NCI-H1092 (cell line): ENCODE measurements at places on chromosomes 7 and 10.
A peak's percentile ranks its signal among the peaks of the same experiment; 100 is the strongest.

- peak; percentile 76 for DNase-seq
Observed at GRCh38 chr10:22805304-22805703, 90.9 kb upstream of the PIP4K2A start.

- DNase-seq, result no peak
Observed at GRCh38 chr7:121012170-121012874, 23.8 kb downstream of the CPED1 start.

- no peak for DNase-seq
Observed at GRCh38 chr7:137933270-137934017, 68.4 kb downstream of the CREB3L2 start.

GRCh38 chr7:158414486-158414961 lies 173.1 kb downstream of the PTPRN2 start:
- peak; percentile 88 for DNase-seq

DNA sequence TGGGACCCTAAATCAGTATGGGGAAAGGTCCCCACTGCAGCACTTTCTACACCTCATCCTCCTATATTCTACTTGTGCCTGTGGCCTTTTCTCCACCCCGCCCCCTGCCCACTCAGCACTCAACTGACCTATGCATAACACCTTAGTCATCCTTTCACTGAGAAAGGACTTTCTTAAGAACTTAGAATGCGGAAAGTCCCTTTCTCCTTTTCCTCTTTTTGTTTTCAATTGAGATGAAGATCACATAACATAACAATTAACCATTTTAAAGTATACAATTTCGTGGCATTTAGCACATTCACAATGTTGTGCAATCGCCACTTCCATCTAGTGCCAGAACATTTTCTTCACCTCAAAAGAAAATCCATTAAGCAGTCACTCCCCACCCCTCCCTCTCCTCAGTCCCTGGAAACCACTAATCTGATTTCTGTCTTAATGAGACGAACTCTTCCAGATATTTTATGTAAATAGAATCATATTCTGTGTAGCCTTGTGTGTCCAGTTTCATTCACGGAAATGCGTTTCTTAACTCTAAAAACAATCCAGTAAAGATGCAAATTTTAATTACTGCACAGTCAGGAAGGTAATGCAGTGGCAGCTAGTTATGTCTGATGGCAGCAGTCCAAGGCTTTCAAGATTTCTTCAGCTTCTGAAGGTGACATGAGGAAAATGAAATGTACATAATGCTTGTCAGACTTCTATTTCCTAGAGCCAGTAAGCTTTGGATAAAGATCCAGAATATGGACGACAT lies 41.7 kb downstream of the FAS start:
- no peak for DNase-seq

DNA sequence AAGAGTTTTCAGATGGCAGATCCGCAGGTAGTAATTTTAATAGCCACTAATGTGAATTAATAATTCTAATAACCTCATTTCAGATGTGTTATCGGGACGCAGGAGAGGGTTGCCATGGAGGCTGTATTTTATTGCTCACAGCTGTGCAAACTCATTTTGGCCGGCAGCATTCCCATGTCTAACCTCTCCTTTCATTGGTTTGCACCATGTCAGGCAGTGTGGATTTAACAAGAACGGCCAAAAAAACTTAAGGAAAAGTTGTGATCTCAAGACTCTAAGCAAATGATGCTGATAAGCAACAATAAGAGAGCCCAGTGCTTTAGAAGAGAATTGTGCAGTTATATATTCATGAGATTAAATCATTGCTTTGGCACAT lies 88.7 kb upstream of the NRP1 start:
- DNase-seq, result peak; percentile 61

DNA sequence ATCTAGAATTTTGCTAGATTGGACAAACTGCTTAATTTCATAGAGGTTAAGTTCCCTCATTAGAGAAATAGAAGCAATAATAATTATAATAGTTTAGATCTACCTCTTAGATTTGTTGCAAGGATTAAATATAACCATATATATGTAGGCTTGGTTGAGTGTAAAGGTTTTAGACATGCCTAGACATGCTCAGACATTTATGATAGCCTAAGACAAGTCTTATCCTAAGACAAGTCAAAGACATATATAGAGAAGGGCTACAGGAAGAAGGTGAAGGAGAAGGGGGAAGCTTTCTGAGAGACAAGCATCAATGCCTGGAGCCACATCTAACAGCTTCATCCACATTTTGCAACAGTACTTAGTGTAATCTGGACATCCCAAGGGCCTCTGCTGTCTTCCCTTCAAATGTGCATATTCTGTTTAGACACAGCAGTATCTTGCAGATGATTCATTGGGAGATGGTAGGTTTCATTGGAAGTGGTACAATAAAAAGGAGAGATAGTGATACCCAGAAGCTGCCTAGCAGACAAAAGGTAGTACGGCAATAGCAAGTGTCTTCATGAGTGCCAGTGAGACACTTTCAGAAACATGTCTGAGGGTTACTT lies 146.5 kb downstream of the HGF start:
- no peak for DNase-seq

GRCh38 chr10:117615649-117616048 lies 73.1 kb downstream of the EMX2 start:
- no peak for DNase-seq

DNA sequence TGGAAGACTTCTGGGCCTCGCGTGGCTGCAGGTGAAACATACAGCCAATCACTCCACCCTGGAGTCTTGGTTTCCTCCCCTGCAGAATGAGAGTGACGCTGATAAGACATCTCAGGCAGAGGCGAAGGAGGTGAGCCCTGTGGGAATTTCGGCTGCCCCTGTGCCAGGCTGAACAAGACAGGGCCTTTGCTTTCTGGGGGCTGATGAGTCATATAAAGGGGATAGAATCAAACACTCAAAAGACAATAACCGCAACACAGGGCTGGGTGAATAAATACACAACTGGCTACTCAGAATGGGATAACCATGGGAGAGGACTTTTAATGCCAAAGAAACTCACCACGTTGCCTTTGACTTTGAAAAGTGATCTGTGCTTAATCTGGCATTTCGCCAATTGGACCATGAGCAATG lies 143.8 kb downstream of the KCNMA1 start:
- DNase-seq, result no peak

DNA sequence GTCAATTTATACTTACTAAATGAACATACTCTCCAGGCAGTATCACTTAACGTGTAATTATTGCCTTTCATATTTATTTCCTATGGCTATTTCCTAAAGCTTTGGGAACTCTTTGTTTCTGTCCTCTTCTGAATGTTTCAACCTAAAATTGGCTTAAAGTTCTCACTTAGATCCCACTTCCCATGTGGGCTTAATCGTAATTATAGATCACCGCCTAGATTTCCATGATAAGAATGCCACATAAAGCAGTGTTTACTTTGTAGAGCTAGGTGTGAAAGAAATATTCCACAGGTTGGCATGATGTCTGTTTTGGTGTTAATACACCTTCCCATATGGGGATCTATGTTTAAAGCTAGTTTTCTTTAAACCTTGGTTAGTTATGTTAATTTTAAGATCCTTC lies 1.5 kb downstream of the HDAC9 start:
- DNase-seq, result no peak

DNA sequence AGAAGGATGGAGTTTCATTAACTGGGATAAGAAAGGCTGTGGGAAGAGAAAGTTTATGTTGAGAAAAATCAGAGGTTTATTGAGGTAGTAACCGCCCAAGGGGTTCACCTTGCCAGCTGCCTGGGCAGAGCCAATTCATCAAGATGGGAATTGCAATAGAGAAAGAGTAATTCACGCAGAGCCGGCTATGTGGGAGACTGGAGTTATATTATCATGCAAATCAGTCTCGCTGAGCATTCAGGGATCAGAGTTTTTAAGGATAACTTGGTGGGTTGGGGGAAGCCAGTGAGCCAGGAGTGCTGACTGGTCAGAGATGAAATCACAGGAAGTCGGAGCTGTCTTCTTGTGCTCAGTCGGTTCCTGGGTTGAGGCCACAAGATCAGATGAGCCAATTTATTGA lies 70.6 kb downstream of the MALRD1 start:
- no peak for DNase-seq

GRCh38 chr10:57113545-57113944 lies 752.5 kb upstream of the ZWINT start:
- DNase-seq, result no peak

DNA sequence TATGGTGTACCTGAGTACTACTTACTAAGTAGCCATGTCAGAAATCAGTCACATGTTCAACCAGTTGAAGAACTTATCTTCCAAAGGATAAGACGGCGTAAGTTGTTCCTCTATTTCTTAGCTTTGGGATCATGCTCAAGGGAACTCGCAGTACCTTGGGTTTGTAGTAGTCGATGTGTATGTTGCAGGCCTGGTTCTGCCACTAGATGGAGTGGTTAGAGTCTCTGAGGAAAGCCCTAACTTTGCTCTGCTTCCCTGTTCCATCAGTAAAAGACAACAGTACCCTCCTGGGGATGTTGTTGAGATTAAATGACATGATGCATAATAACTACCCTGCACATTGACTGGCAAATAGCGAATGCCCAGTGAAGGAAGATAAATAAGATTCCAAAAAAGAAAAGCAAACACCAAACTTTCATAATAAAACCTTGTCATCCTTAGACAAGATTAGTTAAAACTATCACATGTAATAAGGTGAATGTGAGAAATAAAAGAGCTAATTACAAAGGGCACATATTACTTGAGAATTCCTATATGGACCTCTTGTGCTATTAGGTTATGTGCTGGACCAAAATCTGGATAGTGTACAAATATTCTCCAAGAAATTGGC lies 165.9 kb downstream of the ABCA13 start:
- peak; percentile 24 for DNase-seq

GRCh38 chr10:92891885-92892690 lies 43.8 kb downstream of the EXOC6 start:
- DNase-seq, result no peak

DNA sequence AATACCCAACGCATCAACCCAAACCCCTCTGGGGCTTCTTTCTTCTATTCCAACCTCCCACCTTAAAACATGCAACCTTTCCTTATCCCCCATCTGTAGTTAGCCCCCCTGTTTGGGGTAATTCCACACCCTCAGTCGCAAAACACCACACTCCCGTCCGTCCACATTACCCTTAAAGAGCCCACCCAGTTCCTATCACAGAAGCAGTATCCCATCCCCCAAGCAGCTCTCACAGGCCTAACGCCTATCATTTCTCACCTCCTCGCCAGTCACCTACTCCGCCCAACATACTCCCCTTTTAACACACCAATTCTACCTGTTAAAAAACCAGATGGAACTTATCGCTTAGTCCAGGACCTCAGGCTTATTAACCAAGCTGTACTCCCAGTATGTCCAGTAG lies 63.7 kb downstream of the LRRC17 start:
- no peak for DNase-seq

GRCh38 chr10:69061305-69062161 lies 26.4 kb upstream of the SRGN start:
- no peak for DNase-seq

- DNase-seq, result no peak
Observed at GRCh38 chr10:28184810-28185209, 118.1 kb downstream of the MPP7 start.

DNA sequence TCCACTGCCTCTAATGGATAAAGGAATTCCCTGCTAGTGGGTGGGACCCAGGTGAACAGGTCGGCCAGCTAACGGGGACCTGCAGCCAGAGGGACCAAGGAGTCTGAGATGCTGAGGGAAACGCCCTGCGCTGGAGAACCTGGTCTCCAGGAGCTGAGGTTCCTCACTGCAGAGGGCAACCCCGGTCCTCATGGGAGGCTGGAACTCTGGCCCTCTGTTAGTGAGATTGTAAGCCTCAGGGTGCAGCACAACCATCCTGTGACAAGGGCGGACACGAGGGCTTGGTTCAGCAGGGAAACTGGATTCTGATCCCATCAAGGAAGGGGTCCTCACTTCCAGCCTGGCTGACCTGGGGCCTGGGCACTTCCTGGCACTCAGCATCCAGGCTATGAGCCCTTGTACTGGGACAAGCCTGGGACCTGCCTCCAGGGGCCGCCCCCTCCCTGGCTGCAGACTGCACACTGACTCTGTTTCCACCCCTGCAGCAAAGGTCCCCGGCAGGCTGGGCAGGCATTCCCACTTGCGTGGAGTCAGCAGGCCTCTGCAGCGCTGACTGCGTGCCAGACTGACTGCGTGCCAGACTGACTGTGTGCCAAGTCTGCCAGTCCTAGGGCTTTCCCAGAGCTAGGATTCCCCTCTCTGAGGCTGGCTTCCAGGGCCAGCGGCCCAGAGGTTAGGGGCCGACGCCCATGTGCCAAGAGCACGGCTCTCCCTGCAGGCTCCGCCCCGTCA lies 143.2 kb downstream of the MAPK8 start:
- no peak for DNase-seq

DNA sequence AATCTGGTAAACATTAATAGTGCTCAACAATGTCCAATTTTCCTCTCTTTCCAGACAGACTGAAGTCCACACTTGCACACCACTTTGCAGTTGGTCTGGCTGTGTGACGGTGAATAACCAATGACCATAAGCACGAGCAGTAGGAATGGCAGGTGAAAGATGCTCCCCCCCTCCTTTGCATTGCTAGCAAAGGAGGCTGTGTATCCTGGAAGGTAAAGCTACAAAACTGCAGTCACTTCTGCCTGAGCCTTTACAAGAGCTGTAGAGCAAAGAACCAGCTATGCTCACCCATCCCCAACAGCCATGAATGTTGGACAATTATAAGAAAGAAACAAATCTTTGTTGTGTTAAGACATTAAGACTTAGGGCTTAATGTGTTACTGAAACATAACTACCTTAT lies 178.0 kb downstream of the IPMK start:
- no peak for DNase-seq

- no peak for DNase-seq
Observed at GRCh38 chr10:52451817-52452216, 137.7 kb downstream of the DKK1 start.

DNA sequence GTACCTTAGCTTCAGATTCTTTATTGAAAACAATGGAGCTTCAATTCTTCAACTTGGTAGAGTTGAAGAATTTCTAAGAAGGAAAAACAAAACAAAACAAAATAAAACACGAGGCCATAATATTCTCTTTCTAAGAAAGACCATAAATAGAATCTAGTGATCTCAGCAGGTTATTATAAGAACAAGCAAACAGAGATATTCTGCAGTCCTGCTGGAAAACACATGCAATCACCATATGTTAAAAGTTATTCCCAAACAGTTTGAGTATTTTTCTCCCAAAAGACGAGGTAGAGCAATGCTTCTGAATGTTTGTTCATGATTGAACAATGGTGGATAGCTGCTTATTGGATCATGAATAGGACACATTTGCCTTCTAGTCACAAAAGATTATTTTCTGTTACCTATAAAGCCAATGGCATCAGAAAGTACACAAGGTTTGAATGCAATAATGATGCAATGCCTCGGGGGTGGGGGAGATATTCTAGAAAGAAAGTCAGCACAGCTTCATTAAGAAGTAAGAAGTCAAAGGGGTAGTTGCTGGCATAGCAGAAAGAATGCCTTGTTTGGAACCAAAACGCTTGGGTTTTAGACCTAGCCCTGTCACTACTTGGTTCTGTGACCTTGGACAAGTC lies 59.3 kb downstream of the CREB3L2 start:
- DNase-seq, result no peak

GRCh38 chr10:1149793-1150637 lies 93.8 kb downstream of the WDR37 start:
- no peak for DNase-seq
